ENCODE measurements at places on chromosomes 7 and 10. TPM values are rescaled to one million over a fixed set of nuclear protein-coding genes. Genes with fewer than 3 reads are reported as not detected.

Gene GPR37
- total RNA-seq, result not detected

Gene ZNF511
- 44.7 TPM for total RNA-seq

Gene PNLIPRP1
- total RNA-seq, result not detected

Gene AKR1C4
- not detected for total RNA-seq

Gene FAM24B
- total RNA-seq, result 12.7 TPM

Gene GALNT17
- total RNA-seq, result 0.20 TPM

Gene PPP1R17
- total RNA-seq, result not detected

Gene AKR1C8
- total RNA-seq, result 1.6 TPM

Gene CALHM2
- total RNA-seq, result 46.8 TPM

Gene PSMA2
- 37.0 TPM for total RNA-seq

Gene PRKAR2B
- total RNA-seq, result 1.0 TPM

Data from T-cell (primary cell).